SJSA1 (cell line): ENCODE measurements at places on chromosomes 4 and X. TPM values are rescaled to one million over a fixed set of nuclear protein-coding genes. Genes with fewer than 3 reads are reported as not detected.
A peak's percentile ranks its signal among the peaks of the same experiment; 100 is the strongest.

GRCh38 chrX:47902161-47902560 lies 65.5 kb downstream of the ZNF81 start:
- no peaks in the 10 kb centered on the region for H3K36me3 ChIP-seq
- H3K27me3 ChIP-seq, result no peaks in the 10 kb centered on the region
- no peak overlapping the region for H3K4me3 ChIP-seq
- DNase-seq, result no peak
- H3K4me1 ChIP-seq, result no peaks in the 10 kb centered on the region
- H3K27ac ChIP-seq, result no peak overlapping the region

DNA sequence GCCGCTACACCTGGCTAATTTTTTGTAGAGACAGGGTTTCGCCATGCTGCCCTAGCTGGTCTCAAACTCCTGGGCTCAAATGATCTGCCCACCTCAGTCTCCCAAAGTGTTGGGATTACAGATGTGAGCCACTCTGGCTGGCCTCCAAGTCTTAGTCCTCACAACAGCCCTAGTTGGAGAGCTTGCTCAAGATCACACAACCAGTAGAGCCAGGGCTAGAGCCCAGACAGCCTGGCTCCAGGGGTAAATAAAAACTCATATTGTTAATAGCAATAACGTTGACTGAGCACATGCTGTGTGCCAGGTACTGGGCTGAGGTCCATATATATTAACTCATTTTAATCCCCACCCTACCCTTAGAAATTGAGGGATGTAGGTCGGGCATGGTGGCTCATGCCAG lies 7.3 kb upstream of the JAKMIP1 start:
- no peak overlapping the region for H3K4me3 ChIP-seq
- no peaks in the 10 kb centered on the region for H3K4me1 ChIP-seq
- no peak for DNase-seq
- no peaks in the 10 kb centered on the region for H3K27me3 ChIP-seq
- no peak overlapping the region for H3K27ac ChIP-seq
- H3K36me3 ChIP-seq, result no peaks in the 10 kb centered on the region

MAGED1 gene
- 117 and 129 TPM in 2 replicates for total RNA-seq

GRCh38 chrX:133590703-133591505 lies 175.6 kb upstream of the GPC4 start:
- no peaks in the 10 kb centered on the region for H3K27me3 ChIP-seq
- DNase-seq, result peak; percentile 4
- no peak overlapping the region for H3K27ac ChIP-seq

DNA sequence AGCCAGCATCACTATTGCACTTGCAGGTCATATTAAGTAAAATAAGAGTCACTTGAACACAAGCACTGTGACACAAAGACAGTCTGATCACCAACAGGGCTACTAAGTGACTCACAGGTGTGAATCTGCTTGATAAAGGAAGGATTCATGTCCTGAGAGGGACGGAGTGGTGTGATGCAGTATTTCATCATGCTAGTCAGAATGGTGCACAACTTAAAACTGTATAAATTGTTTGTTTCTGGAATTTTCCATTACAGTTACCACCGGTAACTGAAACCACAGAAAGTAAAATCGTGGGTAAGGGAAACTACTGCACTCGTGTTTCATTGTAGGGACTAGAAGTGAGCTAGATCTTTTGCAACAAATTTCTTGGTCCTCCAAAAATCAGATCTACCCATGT lies 109.7 kb downstream of the ELOVL6 start:
- H3K36me3 ChIP-seq, result no peaks in the 10 kb centered on the region
- H3K4me3 ChIP-seq, result no peak overlapping the region
- no peaks in the 10 kb centered on the region for H3K27me3 ChIP-seq
- peaks cover 11% of the 10 kb centered on the region for H3K4me1 ChIP-seq
- DNase-seq, result no peak

KLF8 gene
- total RNA-seq, result 0.16 and 0.50 TPM in 2 replicates

- H3K27me3 ChIP-seq, result no peaks in the 10 kb centered on the region
- no peak overlapping the region for H3K4me3 ChIP-seq
- H3K27ac ChIP-seq, result no peak overlapping the region
- DNase-seq, result no peak
- no peaks in the 10 kb centered on the region for H3K36me3 ChIP-seq
- no peaks in the 10 kb centered on the region for H3K4me1 ChIP-seq
Observed at GRCh38 chrX:6363188-6363587, 134.5 kb upstream of the NLGN4X start.

P2RY4 gene
- not detected in 2 replicates for total RNA-seq

ADH1A gene
- total RNA-seq, result not detected in 2 replicates

SPOCK3 gene
- not detected in 2 replicates for total RNA-seq

GRCh38 chr4:121658125-121658524 lies 38.7 kb downstream of the ANXA5 start:
- no peak for DNase-seq
- no peaks in the 10 kb centered on the region for H3K36me3 ChIP-seq
- no peak overlapping the region for H3K27ac ChIP-seq
- H3K27me3 ChIP-seq, result no peaks in the 10 kb centered on the region

SERTM2 gene
- total RNA-seq, result 0.05 TPM in 1 of 2 replicates, not detected in the other

ZNF182 gene
- total RNA-seq, result 3.4 and 3.9 TPM in 2 replicates

SNCA gene
- 14.3 and 19.3 TPM in 2 replicates for total RNA-seq

GRCh38 chr4:21452931-21453330 lies 495.6 kb downstream of the KCNIP4 start:
- no peaks in the 10 kb centered on the region for H3K27me3 ChIP-seq
- DNase-seq, result no peak
- no peaks in the 10 kb centered on the region for H3K36me3 ChIP-seq

SAGE1 gene
- not detected in 2 replicates for total RNA-seq

- peaks cover 61% of the 10 kb centered on the region for H3K36me3 ChIP-seq
- no peak for DNase-seq
- no peak overlapping the region for H3K27ac ChIP-seq
Observed at GRCh38 chr4:118783887-118784286, 52.0 kb downstream of the SEC24D start.

DNA sequence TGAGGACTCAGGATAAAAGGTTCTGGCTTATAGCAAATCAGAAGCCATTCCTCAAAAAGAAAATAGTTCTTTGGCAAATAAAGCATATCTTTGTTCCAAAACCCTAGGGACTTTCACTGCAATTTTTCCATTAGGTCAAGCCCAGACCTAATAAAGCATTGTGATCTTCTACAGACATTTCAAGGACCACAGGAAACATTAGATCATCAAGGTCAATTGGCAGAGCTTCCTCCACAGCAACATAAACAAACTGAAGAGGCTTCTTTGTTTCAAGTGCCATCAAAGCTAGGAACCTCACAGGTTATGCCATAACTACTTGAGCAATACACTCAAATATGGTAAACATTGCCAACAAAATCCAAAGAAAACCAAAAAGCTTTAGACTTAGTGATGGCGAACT lies 144.9 kb downstream of the ANXA5 start:
- no peak overlapping the region for H3K27ac ChIP-seq
- H3K4me1 ChIP-seq, result no peaks in the 10 kb centered on the region
- no peak overlapping the region for H3K4me3 ChIP-seq
- 0 out of 2 replicates have a peak, but pooled peaks cover 3% of the 10 kb centered on the region for H3K27me3 ChIP-seq

AMER1 gene
- 2.3 and 3.4 TPM in 2 replicates for total RNA-seq

GRCh38 chrX:153845842-153846241 lies 15.5 kb upstream of the PDZD4 start:
- H3K27ac ChIP-seq, result no peak overlapping the region
- no peaks in the 10 kb centered on the region for H3K27me3 ChIP-seq
- no peak overlapping the region for H3K4me3 ChIP-seq
- H3K4me1 ChIP-seq, result no peaks in the 10 kb centered on the region
- no peaks in the 10 kb centered on the region for H3K36me3 ChIP-seq

ENPEP gene
- 12.7 and 16.5 TPM in 2 replicates for total RNA-seq

- no peaks in the 10 kb centered on the region for H3K4me1 ChIP-seq
- H3K27me3 ChIP-seq, result no peaks in the 10 kb centered on the region
- H3K4me3 ChIP-seq, result no peak overlapping the region
- no peak overlapping the region for H3K27ac ChIP-seq
- H3K36me3 ChIP-seq, result no peaks in the 10 kb centered on the region
Observed at GRCh38 chr4:8385106-8385505, 55.4 kb downstream of the ACOX3 start.

- no peaks in the 10 kb centered on the region for H3K27me3 ChIP-seq
- no peaks in the 10 kb centered on the region for H3K36me3 ChIP-seq
- DNase-seq, result no peak
Observed at GRCh38 chr4:6426571-6427438, 45.6 kb downstream of the PPP2R2C start.

GRCh38 chr4:89762311-89762710 lies 74.7 kb downstream of the SNCA start:
- H3K27ac ChIP-seq, result no peak overlapping the region
- H3K27me3 ChIP-seq, result 0 out of 2 replicates have a peak, but pooled peaks cover 4% of the 10 kb centered on the region
- H3K36me3 ChIP-seq, result no peaks in the 10 kb centered on the region
- no peak for DNase-seq

CXXC4 gene
- 0.37 and 0.56 TPM in 2 replicates for total RNA-seq

CSN1S1 gene
- not detected in 2 replicates for total RNA-seq

C4orf50 gene
- not detected in 2 replicates for total RNA-seq

DNA sequence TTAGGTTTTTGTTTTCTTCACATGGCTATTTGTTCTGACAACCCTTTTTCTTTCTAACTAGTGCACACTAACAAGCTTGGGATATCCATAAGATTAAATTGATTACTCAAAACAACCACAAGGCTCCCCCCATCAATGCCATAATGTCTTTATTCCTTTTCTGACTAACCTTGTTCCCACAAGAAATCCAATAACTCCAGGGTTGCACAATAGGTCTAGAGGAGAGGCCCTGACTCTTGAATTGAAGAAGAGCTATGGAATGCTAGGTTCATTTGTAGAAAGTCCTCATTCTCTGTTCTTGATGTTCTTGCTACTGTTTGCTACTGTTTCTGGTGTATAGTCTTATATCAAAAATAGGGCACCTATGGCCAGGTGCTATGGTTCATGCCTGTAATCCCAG lies 71.0 kb downstream of the PRRG1 start:
- no peak overlapping the region for H3K4me3 ChIP-seq
- DNase-seq, result no peak
- no peaks in the 10 kb centered on the region for H3K36me3 ChIP-seq
- no peak overlapping the region for H3K27ac ChIP-seq
- H3K4me1 ChIP-seq, result no peaks in the 10 kb centered on the region
- H3K27me3 ChIP-seq, result no peaks in the 10 kb centered on the region

GRCh38 chr4:169079942-169080827 lies 70.1 kb upstream of the CBR4 start:
- peaks cover 24% of the 10 kb centered on the region for H3K4me1 ChIP-seq
- H3K27me3 ChIP-seq, result no peaks in the 10 kb centered on the region
- no peak overlapping the region for H3K27ac ChIP-seq
- DNase-seq, result peak; percentile 60
- peak overlapping the region; percentile 5; the same call in 1 of the 2 replicates for H3K4me3 ChIP-seq

- H3K27ac ChIP-seq, result peak overlapping the region; percentile 75
- no peaks in the 10 kb centered on the region for H3K36me3 ChIP-seq
- no peaks in the 10 kb centered on the region for H3K27me3 ChIP-seq
- peak overlapping the region; percentile 57 for H3K4me3 ChIP-seq
- H3K4me1 ChIP-seq, result peaks cover 5% of the 10 kb centered on the region; the same call in 1 of the 2 replicates
Observed at GRCh38 chrX:75155447-75155826, 646 bp downstream of the ABCB7 start.
